ENCODE measurements at places on chromosomes 3 and 15. TPM values are rescaled to one million over a fixed set of nuclear protein-coding genes. Genes with fewer than 3 reads are reported as not detected.
A peak's percentile ranks its signal among the peaks of the same experiment; 100 is the strongest.

DNA sequence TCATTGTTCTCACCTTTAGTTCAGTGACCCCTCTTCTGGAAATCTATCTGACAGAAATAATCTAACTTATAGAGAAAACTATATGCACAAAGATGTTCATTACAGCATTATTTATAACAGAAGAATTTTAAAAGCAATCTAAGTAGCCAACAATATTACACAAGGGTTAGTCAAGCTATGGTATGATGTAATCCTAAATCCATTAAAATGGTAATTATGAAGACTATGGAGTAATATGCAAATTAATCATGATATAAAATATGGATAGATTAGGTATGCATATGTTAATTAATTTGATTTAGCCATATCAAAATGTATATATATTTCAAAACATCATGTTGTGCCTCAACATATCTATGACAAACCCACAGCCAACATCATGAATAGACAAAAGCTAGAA lies 17.7 kb upstream of the HERC1 start:
- DNase-seq: no peak

- no peak for DNase-seq
Observed at GRCh38 chr15:41860049-41860828, 21.6 kb downstream of the PLA2G4B start.

DNA sequence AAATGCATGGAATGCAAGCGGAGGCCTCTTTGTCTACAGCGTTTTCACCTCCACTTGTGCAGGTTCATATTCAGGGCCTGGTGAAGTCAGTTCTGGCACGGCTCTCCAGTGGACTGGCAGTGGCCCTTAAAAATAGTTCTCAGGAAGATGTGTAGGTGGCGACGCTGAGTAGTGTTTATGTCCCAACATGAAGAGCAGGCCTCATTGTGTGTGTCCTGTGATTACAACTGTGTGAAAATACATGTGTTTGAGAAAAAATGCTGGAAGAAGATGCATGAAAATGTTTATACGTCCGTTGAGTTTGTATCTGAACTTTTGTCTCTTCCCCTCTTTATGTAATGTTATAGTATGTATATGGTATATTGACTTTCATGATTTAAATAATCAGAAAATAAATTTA lies 7.2 kb downstream of the LIPC start:
- peak; percentile 64 for DNase-seq

DNA sequence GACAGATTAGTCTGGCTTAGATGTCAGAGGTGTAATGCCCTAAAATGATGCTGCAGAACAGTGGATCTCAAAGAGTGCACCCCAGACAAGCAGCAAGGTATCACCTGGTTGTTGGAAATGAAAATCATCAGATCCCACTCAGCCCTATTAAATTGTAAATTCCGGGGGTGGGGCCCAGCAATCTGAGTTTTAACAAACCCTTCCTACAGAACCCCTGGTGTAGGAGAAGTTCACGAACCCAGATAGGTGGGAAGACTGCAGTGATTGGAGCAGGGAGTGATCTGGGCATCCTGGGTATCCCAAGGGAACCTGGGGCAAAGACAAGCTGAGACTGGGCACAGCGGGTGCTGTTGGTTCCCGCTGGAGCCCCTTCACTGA lies 24.3 kb upstream of the THRB start:
- no peak for DNase-seq

The DAZL gene
- not detected for total RNA-seq

The CELF6 gene
- 0.18 TPM for total RNA-seq

Data from activated CD8-positive, alpha-beta T cell treated with anti-CD3 and anti-CD28 coated beads for 36 hours (primary cell).